ENCODE measurements at places on chromosomes 12 and 14. TPM values are rescaled to one million over a fixed set of nuclear protein-coding genes. Genes with fewer than 3 reads are reported as not detected.
A peak's percentile ranks its signal among the peaks of the same experiment; 100 is the strongest.

Gene P2RX7
- total RNA-seq = 0.54 TPM

Gene MYL6
- 2,633 TPM for total RNA-seq

Gene GNB3
- total RNA-seq = 3.2 TPM

GRCh38 chr12:57368349-57369095, 62.3 kb downstream of the R3HDM2 start:
- peaks cover 14% of the 10 kb centered on the region for H3K4me1 ChIP-seq
- no peak overlapping the region for H3K27ac ChIP-seq
- DNase-seq = peak; percentile 17
- H3K36me3 ChIP-seq = no peaks in the 10 kb centered on the region
- H3K4me3 ChIP-seq = no peak overlapping the region

- no peaks in the 10 kb centered on the region for H3K4me1 ChIP-seq
- no peak overlapping the region for H3K4me3 ChIP-seq
- peak; percentile 31 for DNase-seq
- no peaks in the 10 kb centered on the region for H3K36me3 ChIP-seq
- no peak overlapping the region for H3K27ac ChIP-seq
These were observed 175.3 kb downstream of the TSPAN9 start for GRCh38 chr12:3252450-3252891.

DNA sequence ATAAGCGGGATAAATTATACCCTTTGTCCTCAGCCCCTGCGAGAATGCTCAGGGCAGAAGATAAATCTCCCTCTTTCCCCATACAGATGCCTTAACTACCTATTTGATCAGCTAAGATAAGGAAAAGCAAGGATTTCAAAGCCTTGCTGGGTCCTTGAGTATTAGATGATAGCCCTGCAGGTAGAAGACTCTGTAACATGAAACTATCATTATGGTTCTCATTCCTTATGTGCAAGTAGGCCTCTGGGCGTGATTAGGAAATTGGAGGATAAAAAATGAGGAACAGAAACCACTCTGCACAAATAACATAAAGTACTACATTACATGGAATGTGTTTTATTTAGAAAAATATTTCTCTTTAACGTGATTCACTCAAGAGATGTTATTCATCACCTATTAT, 14.5 kb upstream of the WDR89 start:
- DNase-seq = no peak
- H3K4me1 ChIP-seq = peaks cover 12% of the 10 kb centered on the region
- no peak overlapping the region for H3K4me3 ChIP-seq
- H3K36me3 ChIP-seq = no peaks in the 10 kb centered on the region
- H3K27me3 ChIP-seq = no peaks in the 10 kb centered on the region

- no peak overlapping the region for H3K27ac ChIP-seq
- no peak for DNase-seq
- no peaks in the 10 kb centered on the region for H3K36me3 ChIP-seq
- H3K27me3 ChIP-seq = 0 out of 2 replicates have a peak, but pooled peaks cover 3% of the 10 kb centered on the region
These were observed 218.3 kb downstream of the TTC6 start for GRCh38 chr14:37813732-37814131.

DNA sequence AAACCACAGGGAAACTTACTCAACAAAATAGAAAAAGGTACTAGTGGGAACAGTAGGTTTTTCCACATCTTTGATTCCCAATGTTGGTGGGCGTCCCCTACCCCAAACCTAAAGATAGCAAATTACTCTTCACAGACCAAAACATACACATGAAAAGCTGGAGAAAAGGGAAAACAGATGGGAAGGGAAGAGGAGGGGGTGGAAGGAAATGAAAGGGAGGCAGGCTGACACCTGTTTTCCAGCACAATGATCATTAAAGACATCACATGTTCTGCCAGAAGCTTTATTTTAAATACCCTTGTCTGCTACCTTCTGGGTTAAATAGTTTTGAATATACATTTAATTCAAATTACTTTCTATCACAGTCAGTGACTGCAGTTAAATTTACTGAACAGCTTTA, 1617.9 kb upstream of the SEL1L start:
- no peaks in the 10 kb centered on the region for H3K27me3 ChIP-seq
- H3K36me3 ChIP-seq = no peaks in the 10 kb centered on the region
- no peak for DNase-seq
- H3K4me3 ChIP-seq = no peak overlapping the region
- H3K27ac ChIP-seq = no peak overlapping the region

DNA sequence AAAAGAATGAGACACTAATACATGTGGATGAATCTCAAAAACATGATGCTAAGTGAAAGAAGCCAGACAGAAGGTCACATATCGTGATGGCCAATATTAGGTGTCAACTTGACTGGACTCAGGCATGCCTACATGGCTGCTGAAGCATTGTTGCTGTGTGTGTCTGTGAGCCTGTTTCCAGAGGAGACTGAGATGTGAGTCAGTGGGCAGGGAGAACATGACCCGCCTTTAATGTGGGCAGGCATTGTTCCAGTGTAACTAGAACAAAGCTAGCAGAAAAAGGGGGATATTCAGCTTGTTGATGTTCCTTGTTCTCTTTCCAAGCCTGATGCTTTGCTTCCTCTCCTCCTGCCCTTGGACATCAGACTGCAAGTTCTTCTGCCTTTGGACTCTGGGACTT, 47.6 kb downstream of the DCAF5 start:
- peaks cover 17% of the 10 kb centered on the region for H3K4me1 ChIP-seq
- H3K36me3 ChIP-seq = peaks cover 20% of the 10 kb centered on the region
- no peaks in the 10 kb centered on the region for H3K27me3 ChIP-seq
- H3K4me3 ChIP-seq = no peak overlapping the region
- DNase-seq = peak; percentile 92

DNA sequence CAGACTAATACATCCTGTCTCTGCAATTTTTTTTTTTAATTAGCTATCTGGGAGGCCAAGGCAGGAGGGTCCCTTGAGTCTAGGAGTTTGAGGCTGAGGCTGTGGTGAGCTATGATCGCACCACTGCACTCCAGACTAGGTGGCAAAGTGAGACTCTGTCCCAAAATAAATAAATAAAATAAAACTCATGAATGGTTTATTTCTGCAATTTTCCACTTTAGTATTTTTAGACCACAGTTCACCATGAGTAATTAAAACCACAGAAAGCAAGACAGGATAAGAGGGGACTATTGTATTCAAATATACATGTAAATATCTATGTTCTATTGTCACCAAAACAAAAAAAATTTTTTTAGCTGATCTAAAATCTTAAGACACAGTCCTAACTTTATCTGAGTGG, 17.8 kb downstream of the TAOK3 start:
- H3K4me1 ChIP-seq = peaks cover 47% of the 10 kb centered on the region
- peak; percentile 50 for DNase-seq
- H3K4me3 ChIP-seq = no peak overlapping the region
- H3K36me3 ChIP-seq = no peaks in the 10 kb centered on the region
- H3K27me3 ChIP-seq = no peaks in the 10 kb centered on the region
- peak overlapping the region; percentile 98 for H3K27ac ChIP-seq

GRCh38 chr12:124797321-124797720, 66.3 kb downstream of the SCARB1 start:
- no peaks in the 10 kb centered on the region for H3K27me3 ChIP-seq

DNA sequence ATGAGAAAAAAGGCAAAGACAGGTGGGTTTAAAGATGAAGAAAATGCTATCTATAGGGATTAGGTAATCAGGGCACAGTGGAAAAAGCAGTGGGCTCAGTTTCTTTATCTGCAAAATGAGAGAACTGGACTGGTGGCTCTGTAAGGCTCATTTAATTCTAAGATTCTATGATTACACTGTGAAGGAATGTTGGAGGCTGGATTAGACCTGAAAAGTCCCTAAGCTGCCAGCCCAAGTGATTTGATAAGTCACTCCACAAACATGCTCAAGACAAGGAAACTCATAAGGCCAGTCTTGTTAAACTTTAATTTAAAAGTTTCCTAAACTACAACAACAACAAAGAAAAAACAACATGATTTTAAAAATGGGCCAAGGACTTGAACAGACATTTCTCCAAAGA, 75.1 kb downstream of the DCAF5 start:
- H3K27me3 ChIP-seq = no peaks in the 10 kb centered on the region
- H3K27ac ChIP-seq = peak overlapping the region; percentile 90
- peaks cover 40% of the 10 kb centered on the region for H3K4me1 ChIP-seq
- peak overlapping the region; percentile 12 for H3K4me3 ChIP-seq
- H3K36me3 ChIP-seq = no peaks in the 10 kb centered on the region

GRCh38 chr12:124399622-124400021, 104.7 kb downstream of the RFLNA start:
- H3K4me3 ChIP-seq = no peak overlapping the region
- no peak overlapping the region for H3K27ac ChIP-seq
- H3K4me1 ChIP-seq = peaks cover 10% of the 10 kb centered on the region
- H3K27me3 ChIP-seq = no peaks in the 10 kb centered on the region
- no peaks in the 10 kb centered on the region for H3K36me3 ChIP-seq
- DNase-seq = peak; percentile 40

DNA sequence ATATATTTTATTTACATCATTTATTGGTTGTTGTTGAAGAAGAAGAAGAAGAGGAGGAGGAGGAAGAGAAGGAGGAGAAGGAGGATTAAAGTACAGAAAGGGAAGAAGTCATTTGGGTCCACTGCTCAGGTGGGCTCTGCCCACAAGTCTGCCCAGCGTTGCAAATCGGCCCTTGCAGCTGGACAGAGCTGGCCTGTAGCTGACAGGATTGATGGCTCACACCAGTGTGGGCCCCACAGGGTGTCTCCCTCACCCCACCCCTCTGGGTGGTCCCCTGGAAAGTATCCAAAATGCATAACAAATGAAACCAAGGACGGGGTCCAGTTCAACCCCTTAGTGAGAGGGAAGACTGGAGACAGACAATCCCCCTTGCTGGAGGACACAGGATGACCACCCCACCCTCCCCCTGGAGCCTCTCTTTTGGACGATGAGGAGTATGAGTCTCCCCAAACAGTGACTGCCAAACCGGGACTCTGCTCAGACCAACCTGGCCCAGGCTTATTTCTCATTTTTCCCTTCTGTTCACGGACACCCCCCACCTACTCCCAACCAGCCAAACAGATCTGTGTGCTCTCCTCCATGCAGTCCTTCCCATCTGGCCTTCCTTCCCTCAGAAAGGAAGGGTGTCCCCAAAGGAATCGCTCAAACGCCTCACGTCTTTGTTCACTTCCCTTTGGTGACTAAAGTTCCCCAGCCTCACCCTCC, 17.7 kb downstream of the DPF3 start:
- H3K27me3 ChIP-seq = no peaks in the 10 kb centered on the region
- no peak overlapping the region for H3K4me3 ChIP-seq
- DNase-seq = no peak
- H3K4me1 ChIP-seq = no peaks in the 10 kb centered on the region

DNA sequence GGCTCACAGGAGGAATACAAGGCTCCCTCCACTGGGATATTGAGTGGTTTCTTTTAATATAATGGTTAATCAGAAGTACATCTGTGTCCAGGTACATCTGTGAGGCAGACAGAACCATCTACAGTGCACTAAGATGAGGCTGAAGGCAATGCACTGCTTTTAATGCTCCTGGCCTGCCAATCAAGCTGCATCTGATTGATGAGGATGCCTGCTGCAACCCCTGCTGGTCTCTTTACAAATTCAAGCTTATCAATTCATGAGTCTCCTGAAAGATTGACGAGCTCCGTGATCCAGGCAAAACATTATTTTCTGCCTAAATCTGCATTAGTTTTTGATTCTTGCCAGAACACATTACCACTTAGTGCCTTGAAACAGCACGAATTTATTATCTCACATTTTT, 1139.1 kb downstream of the AACS start:
- H3K27ac ChIP-seq = no peak overlapping the region
- no peaks in the 10 kb centered on the region for H3K4me1 ChIP-seq
- H3K36me3 ChIP-seq = no peaks in the 10 kb centered on the region
- no peak for DNase-seq
- no peaks in the 10 kb centered on the region for H3K27me3 ChIP-seq
